Nasal cavity respiratory epithelium epithelial cell of viscerocranial mucosa (primary cell): ENCODE measurements at places on chromosomes 12 and 14. TPM values are rescaled to one million over a fixed set of nuclear protein-coding genes. Genes with fewer than 3 reads are reported as not detected.

Gene CLEC12A
- total RNA-seq, result not detected in 2 replicates

Gene RD3L
- not detected in 2 replicates for total RNA-seq

Gene TCL1A
- not detected in 2 replicates for total RNA-seq

Gene CORO1C
- total RNA-seq, result 180 and 284 TPM in 2 replicates

Gene OVCH1
- total RNA-seq, result 0.28 TPM in 1 of 2 replicates, not detected in the other

Gene NKX2-1
- not detected in 2 replicates for total RNA-seq

Gene HOXC4
- total RNA-seq, result not detected in 2 replicates

Gene P2RX2
- not detected in 2 replicates for total RNA-seq

Gene ARF3
- 30.8 and 46.3 TPM in 2 replicates for total RNA-seq

Gene SRGAP1
- total RNA-seq, result 9.6 and 17.7 TPM in 2 replicates

Gene CNTN1
- total RNA-seq, result 0.21 and 1.0 TPM in 2 replicates

Gene ARF6
- total RNA-seq, result 101 and 110 TPM in 2 replicates

Gene HSPA2
- 3.3 and 10.3 TPM in 2 replicates for total RNA-seq

Gene RFX4
- total RNA-seq, result not detected in 2 replicates
